ENCODE measurements at places on chromosomes 6 and 20.
A peak's percentile ranks its signal among the peaks of the same experiment; 100 is the strongest.

GRCh38 chr6:13496513-13497190 is 9.3 kb upstream of the GFOD1 start:
- DNase-seq, result no peak

- no peak for DNase-seq
Measured at GRCh38 chr20:36792422-36792821, 18.9 kb upstream of the DSN1 start.

DNA sequence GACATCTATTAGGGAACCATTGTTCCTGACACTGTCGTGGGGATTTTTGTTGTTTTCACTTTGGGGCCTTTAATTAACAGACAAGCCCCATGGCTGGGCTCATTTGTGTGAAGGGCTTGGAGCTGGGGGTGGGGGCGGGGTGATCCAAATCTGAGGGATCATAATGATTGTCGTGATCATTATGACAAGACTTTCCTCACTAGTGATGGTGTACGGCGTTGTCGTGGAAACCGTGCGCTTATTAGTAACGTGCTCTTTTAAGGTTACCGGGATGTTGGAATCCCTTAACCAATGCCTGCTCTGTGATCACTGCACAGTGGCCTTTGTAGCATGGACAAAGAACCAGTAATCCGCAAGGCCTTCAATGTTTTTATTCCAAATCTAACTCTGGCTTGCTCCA is 18.6 kb downstream of the PDYN start:
- no peak for DNase-seq

DNA sequence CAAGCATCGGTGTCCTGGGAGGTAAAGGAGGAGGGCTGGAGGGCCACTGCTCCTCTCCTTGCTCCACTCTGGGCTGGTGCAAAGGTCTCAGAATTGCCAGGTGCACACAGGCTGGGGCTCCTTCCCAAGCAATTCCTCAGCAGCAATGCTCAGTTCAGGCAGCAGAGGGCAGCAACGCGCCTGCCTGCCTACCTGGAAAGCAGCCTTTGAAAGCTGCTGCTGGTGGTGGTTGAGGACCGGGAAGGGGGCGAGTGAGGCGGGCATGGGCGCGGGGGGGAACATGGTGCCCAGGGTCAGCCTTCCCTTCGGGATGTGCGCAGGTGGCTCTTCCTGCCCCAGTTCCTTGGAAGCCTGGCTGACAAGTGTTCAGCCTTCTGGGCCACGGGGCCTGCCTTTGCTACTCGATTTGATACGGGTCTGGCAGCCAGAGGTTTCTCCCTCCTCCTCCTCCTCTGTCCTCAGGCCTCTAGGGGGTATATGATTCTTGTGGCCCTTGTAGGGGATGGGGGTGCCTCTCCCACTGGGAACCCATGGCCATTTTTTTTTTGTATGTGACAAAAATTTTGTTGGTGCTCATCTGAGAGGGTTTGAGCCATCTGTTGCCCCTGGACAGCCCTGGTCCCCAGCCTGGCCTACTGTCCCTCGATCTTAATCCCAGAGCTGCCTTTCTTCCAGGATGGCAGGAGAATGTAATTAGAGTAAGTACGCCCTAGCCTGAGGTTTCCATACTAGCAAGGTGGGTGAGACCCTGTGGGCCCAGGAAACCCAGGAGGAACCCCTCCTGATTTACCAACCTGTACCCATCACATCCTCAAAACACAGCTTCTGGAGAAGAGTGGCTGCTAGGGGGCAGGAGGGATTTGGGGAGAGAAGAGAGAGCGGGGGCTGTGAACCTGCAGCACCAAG is 20.1 kb downstream of the MRPS18A start:
- DNase-seq, result peak; percentile 90

- DNase-seq, result no peak
Measured at GRCh38 chr6:116166369-116166768, 40.4 kb upstream of the COL10A1 start.

- DNase-seq, result no peak
Measured at GRCh38 chr20:4469910-4470309, 251.8 kb upstream of the PRND start.

DNA sequence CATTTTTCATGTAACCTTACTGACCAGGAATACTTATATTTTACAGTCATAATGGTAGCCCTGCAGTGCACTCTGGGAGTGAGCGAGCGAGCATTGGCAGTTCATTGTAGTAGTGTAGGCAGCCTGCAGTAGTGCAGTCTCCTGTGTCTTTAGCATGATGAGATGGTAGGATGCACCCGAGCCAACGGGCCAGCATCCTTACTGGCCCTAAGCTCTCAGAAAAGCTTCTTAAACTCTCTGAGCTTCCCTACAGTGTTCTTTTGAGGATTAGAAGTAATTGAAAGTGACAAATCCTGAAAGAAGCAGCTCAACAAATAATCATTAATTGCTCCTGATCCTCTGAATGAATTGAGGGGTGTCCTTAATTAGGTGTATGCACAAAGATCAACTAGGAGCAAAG is 20.9 kb downstream of the SLC9A8 start:
- no peak for DNase-seq

GRCh38 chr6:117591405-117591804 is 10.9 kb downstream of the GOPC start:
- DNase-seq, result no peak

- no peak for DNase-seq
Measured at GRCh38 chr20:41174782-41175181, 37.4 kb downstream of the PLCG1 start.

DNA sequence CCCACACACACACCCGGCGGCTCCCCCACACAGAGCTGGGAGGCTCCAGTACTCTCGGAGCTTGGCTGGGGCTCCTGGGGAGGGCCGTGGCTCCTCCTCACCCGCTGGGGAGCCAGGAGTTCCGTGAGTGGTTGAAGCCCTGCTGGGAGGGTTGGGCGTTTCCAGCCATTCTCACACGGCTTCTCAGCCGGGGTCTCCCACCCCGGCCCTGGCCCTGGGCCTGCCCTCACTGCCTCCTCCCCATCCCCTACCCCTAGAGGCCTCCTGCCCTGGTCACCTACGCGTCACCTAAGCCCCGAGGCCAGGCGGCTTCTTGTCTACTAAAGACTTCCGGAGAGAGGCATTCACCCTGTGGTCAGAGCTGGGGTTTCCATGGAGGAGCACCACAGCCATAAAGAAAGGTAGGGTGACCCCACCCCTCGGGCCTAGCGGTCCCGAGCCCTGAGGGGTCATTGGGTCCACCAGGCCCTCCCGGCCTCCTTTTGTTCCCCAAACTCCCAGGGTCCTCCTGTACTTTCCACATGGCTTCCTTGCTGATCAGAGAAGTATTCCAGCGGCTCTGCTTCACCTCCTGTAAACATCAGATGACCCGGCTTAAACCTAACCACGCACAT is 99.3 kb downstream of the TTLL2 start:
- no peak for DNase-seq

GRCh38 chr6:11734861-11735613 is 43.6 kb downstream of the ADTRP start:
- DNase-seq, result no peak

GRCh38 chr6:118980063-118980462 is 45.1 kb upstream of the MCM9 start:
- DNase-seq, result no peak

- DNase-seq, result no peak
Measured at GRCh38 chr6:32239462-32239861, 15.6 kb upstream of the NOTCH4 start.

- DNase-seq, result no peak
Measured at GRCh38 chr6:133741375-133741861, 147.5 kb upstream of the TCF21 start.

DNA sequence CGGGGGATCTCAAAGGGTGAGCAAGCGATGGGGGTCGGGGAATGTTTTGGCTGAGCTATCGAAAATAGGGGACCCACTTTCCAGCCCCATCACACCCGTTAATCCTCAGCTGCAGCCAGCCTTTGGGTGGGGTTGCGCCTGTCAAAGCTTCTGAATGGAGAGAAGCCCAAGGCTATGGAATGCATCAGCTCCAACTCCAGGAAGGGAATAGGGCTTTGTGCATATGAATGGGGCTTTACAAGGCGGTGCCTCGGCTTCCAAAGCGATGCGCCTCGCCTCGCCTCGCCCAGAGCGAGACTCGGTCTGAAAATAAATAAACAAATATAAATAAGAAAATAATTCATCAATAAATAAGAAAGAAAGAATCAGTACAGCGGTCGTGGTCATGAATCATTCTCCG is 751.4 kb upstream of the DEFB115 start:
- no peak for DNase-seq

DNA sequence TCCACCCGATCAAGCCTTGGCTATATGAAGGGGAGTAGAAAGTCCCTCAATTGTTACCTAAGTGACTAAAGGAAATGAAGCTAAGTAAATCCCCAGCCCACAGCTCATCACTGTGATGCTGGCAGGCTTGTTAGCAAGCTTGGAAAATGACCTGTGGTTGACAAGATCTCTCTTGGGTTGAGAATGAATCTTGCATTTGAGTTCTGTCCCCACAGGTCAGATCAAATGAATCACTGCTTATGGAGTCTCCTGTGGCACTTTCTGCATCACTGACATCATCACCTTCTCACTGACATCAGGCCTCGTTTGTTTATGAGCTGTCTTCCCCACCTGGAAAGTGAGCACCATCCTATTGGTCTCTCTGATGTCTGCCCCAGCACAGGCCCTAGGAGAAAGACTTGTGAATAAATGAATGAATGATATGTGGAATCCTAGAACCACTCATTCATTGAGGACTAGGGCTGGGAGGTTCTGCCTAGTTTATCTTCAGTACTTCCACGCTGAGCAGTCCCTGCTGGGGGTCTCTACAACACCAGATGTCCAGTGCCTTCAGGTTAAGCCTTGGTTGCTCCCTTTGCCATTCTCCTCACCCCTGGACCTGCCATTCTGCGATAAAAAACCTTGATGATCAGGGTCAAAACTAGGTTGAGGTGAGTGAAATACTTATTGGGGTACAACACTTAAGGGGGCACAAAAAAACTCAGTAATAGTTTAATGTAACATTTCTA is 318.4 kb upstream of the MOCS1 start:
- DNase-seq, result no peak

GRCh38 chr20:62831854-62832211 is 15.0 kb downstream of the COL9A3 start:
- DNase-seq, result no peak

DNA sequence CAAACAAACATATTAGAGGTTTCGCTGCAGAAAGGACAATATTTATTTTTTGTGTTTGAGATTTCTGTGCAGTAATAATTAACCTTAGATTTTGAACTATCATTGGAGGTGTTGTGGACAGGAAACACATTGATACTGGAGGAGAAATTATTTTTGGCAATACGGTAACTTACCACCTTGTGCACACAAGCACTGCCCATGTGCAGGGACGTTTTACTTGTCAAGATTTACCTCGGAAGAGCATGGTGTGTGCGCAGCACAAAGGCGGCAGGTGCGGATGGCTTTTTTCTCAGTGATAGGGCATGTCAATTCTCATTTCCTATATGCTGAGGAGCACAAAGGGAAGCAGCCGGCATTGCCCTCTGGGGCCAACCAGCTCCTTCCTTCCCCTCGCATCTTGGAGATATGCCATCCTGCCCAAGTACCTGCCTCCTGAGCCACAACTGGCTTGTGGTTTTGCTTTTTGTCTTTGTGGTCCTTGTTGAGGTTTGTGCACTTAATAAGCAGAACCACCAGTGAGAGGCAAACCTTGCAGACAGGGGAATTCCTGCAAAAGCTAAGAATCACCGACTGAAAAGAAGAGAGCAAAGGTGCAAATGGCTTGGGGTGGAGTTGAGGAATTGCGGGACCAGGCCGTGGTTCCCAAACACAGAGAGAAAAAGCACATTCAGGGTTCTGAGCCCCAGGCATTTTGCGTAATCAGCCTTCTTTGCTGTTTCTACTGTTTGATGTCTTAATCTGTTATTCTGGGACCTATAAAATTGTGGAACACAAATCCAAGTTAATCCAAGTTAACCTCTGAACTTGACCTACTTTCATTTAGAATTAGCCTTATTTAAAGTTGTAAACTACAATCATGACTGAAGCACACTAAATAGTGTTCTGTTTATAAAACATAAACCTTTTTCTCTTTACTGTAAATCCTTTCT is 21.9 kb downstream of the SAMD5 start:
- no peak for DNase-seq

GRCh38 chr6:98764373-98764911 is 69.9 kb upstream of the POU3F2 start:
- no peak for DNase-seq

- no peak for DNase-seq
Measured at GRCh38 chr6:166489301-166490155, 97.0 kb downstream of the RAMACL start.

DNA sequence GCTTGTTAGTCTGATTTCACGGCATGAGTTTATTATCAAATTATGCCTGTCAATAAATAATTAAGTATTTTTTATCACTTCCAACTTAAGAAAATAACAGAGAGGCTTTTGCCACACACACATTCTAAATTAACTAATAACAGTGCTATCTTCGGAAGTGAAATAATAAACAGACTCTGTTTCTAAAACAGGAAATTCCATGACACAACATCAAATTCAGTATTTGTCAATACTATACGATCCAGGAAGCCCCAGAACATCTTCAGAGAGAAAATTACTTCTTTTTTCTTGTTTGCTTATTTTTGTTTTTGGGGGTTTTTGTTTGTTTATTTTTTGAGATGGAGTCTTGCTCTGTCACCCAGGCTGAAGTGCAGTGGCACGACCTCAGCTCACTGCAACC is 150.7 kb upstream of the PRDM1 start:
- DNase-seq, result no peak

GRCh38 chr20:6480328-6481200 is 286.9 kb upstream of the BMP2 start:
- DNase-seq, result no peak

Measured in stimulated activated CD4-positive, alpha-beta T cell treated with anti-CD3 and anti-CD28 coated beads, Interleukin-2, amount 100 ng/mL, for 48 hours (primary cell).